Testis (tissue), 5 donors: ENCODE measurements at places on chromosomes 12 and 14.
A peak's percentile ranks its signal among the peaks of the same experiment; 100 is the strongest.

DNA sequence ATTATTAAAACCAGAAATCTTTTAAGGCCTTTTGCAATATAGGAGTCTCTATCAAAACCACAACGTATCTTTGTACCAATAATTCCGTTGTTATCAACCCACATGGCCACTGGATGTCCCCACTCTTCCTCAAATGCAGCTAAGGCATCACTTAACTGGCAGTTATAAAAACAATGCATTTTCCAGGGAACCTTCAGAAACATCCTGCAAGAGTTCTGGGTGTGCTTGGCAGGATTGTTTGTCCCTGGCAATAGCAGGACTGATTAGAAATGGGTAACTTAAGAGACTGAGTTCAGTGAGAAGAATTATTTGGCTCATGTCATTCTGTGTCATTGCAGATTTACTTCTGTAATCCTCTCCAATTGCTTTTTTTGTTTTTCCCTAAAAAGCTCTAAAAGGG, 112.0 kb downstream of the SLC15A5 start:
- DNase-seq = peak; percentile 47

- DNase-seq = no peak
Measured at GRCh38 chr14:67508956-67509355, 20.4 kb upstream of the TMEM229B start.

- DNase-seq = peak; percentile 27
Measured at GRCh38 chr12:103928682-103929045, 1.5 kb upstream of the HSP90B1 start.

GRCh38 chr14:102908766-102909455, 13.6 kb upstream of the AMN start:
- no peak for DNase-seq

DNA sequence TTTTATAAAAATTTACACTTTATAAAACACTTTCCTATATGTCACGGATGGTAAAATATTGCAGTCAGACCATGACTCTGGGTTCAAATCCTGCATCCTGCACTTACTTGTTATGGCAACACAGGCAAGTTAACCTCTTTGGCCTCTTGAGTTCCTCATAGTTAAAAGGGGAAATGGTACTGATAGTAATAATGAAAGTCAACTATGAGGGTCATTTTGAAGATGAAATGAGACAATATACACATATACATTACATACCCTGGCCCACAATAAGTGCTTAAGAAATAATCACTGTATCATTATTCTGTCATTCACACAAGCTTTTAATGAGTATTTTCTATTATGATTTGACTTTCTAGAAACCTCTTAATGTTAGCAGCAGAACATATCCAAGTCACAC, 64.4 kb downstream of the C12orf42 start:
- DNase-seq = no peak

GRCh38 chr12:75900226-75900625, 131.3 kb downstream of the PHLDA1 start:
- DNase-seq = no peak

DNA sequence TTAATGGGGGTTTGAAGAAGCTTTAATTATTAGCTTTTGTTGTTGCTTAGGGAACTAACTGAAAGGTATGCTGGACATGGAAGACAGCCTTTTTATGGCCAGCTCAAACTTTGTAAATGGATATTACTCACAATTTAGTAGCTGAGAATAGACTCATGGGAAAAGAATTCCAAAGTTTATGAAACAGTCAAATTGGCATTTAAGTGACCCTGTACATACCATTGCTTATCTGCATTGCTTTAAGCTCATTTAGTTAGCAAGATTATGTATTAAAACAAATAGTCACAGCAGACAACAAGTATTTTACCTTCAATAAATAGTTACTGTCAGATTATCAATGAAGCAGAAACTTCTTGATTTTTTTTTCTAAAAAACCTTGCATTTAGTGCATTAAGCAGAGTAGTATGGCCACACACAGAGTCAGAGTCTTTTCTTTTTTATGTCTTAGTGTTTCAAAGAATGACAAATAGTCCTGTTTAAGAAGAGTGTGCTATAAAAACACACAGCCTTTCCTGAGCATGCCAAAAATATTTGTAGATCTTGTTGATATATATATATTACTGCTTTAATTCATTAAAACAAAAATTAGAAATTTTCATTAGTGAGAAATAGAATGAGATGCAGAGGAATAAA, 102.2 kb downstream of the TTC6 start:
- no peak for DNase-seq
